ENCODE measurements at places on chromosomes 13 and 19.

DNA sequence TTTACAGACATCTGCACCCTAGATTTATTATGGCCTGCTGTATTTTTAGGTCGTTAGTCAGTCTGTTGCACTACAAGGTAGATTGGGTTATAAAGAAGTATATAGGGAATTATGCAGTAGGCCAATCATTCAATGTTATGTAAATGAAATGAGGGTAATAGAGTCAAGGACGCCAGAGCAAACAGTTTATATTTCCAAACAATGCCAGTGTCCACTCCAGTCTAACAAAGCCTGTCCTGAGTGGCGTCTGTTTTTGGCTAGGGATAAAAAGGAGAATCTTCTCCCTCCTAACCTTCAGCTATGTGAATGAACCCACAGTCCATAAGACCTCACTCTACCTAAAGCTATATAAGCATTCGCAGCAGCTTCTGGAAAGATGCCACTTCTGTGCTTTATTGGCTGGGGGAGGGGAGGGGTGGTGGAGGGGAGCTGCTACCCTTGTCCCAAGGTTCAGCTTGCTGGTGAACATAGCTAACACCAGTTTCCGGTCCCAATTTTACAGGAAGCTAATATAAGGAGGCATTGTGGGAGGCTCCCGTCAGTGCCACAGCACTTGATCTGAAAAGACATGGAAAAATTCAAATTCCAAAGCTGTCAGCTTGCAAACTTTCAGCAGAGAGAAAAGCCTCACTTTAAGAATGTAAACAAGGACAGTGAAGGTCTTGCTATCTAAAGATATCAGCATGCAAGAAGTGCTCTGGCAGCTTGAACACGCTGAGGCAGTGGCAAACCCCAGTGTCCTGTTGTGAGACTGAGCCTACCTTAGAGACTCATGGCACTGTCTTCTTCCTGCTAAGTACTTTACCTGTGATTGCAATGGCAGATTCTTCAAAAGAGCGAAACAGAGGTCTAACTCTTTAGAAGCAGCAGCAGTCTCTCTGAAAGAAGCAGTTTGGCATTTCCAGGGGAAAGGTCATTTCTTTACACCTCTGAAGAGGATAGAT, 369.9 kb downstream of the PCDH9 start:
- no peak for DNase-seq

GRCh38 chr19:37817180-37817981, 38.0 kb upstream of the ZNF573 start:
- peak; percentile 68 for DNase-seq

GRCh38 chr13:24043590-24044350, 116.8 kb upstream of the SPATA13 start:
- no peak for DNase-seq

- no peak for DNase-seq
Measured at GRCh38 chr13:51923983-51924539, 62.3 kb downstream of the CCDC70 start.

- peak; percentile 80 for DNase-seq
Measured at GRCh38 chr13:43307921-43308433, 284.6 kb downstream of the DNAJC15 start.

DNA sequence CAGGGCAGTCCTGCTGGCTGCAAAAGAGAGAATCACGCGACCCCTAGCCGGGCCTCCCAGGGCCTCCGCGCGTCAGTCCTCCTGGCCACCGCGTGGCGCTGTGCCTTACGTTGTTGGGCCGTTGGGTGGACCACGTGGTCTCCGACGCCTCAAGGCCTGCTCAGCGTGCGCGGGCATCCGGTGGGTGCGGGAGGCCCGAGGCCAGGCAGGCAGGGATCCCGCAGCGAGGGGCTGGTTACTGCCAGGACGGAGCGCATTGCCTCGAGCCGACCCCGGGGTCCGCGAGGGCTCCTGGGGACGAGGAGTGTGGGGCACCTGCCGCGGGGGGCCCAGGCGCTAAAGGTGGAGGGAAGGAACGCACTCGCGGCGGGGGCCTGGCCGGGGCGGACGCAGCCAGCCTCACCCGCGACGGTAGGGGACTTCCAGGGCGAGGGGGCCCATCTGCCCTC, at the start of gene TDRD12:
TDRD12 (plus strand) TSS at position 157 of the 449 bp plus-strand sequence. CDS start 306 bp downstream, outside the sequence.
- no peak for DNase-seq

- no peak for DNase-seq
Measured at GRCh38 chr19:34490141-34490766, 8.7 kb downstream of the WTIP start.

DNA sequence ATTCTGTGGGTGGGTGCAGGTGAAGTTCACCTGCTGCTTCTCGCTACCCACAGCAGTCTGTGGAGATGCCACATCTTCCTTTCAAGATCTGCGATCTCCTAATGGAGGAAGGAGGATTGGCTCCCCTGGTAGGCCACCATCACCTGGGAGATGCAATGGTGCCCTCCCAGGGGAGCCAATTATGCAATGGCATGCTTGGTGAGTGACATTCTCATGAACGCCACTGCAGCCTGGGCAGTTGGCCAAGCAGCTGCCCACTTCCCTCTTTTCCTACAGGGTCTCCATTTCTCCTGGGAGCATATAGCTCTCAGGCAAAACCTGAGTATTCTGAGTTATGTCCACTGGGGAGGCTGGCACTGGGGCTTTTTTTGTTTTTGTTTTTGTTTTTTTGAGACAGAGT, 83.5 kb upstream of the KCTD15 start:
- DNase-seq = no peak

DNA sequence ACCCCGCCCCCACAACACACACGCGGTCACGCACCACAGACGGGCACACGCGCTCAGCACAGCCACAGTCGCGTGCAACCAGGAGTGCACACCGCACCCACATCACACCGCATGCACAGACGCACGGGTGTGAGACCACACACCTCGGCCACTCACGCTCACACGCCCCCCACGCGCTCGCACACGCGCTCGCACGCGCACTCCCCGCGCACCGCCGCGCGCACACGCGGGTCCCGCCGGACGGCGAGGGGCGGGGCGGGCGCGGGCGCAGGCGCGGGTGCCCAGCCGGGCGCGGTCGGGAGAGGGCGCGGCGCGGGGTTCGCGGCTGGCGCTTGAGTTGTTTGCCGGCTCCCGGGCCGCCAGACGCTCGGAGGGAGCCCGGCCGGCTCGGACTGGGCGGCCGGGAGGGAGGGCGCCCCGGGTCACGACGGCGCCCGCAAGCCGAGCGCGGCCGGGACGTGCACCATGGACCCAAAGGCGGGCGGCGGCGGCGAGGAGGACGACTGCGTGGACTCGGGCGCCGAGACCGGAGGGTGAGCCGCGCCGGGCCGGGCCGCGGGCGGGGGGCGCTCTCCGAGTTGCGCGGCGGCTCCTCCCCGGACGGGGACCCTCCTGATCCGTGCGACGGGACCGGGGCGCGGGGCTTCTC, at the start of gene FAM124A:
FAM124A (plus strand) TSS at position 362 of the 649 bp plus-strand sequence; CDS start at position 466, 104 bp downstream.
- DNase-seq = peak; percentile 13

- DNase-seq = no peak
Measured at GRCh38 chr13:114237415-114238112, 2.9 kb downstream of the CDC16 start.

DNA sequence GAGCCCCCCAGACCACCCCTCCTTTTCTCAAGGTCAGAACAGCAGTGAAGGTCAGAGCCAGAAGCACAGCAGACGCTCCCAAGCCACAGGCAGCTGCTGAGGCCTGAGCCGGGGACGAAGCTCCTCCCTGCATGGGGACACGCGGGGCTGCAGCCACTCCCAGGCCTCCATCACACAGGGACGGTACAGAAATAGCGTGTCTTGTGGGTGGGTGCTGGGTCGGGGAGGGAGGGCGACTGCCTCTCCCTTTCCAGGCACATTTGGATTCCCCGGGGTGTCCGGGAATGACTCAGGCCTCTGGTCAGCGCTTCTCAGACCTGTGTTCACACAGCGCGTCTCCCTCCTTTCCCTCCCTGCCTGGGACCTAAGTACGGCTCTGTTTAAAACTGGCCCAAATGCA, 33.2 kb downstream of the RASA3 start:
- peak; percentile 66 for DNase-seq

DNA sequence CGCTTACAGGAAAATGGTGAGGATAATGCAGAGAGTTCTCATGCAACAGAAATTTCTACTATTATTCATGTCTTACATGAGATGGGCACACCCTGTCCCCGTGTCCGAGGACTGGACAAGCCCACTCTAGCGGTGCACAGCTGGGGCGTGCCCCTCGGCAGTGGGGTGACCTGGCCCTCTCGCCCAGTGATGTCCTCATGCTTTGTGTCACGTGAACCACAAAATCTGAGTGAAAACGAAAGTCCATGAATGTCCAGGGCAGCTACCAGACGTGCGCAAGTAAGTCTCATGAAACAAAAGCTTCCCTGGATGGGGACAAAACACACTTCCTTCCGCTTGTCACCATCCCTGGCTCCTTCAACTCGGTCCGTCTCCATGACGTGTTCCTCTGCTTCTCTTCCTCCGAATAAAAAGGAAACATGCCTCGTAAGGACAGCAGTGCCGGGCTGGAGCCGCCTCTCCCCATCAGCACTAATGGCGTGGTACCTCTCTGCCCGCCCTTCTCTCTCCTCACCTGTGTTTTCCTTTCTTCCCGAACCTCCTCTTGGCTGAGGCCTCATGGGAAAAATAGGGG, 45.6 kb downstream of the ANKRD10 start:
- DNase-seq = no peak

GRCh38 chr13:102176846-102177245, 225.0 kb downstream of the FGF14 start:
- no peak for DNase-seq

GRCh38 chr19:3520166-3521103, 14.3 kb downstream of the FZR1 start:
- no peak for DNase-seq

DNA sequence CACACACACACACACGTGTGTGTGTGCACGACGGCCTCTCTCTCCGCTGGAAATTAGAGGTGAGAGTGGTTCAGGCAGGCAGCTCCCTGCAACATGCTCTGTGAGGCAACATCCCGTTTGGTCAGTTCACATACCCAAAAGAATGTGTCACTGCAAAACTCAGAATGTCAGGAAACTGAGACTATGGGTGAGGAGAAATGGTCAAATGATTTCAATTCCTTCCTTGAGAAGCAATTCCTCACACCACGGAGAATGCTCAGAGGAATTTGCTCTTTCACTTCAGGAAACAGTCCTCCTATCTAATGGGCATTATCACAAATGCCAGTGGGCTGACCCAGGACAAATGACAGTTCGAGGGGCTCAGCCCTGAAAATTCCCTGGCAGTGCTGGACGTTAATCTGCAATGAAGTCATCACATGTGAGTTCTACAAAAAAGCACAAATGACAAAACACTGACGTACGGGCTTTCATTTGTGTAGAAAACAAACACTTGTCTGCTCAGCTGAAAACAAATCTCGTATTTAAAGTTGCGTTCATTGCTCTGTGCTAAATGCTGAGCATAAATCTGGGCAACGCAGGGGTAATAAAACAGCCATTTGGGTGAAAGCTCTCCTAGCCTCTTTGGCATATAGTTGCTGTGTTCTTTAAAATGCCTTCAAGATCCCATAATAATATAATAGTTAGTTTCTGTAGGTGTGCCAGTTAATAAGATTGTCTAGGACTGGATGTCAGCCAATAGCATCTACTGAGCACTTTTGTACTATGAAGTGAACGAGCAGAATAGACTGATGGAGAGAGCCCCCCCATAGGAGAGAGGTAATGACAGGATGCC, 18.6 kb upstream of the LATS2 start:
- DNase-seq = no peak

GRCh38 chr13:101149735-101150384, 266.4 kb downstream of the NALCN start:
- DNase-seq = peak; percentile 47

GRCh38 chr13:110471833-110472162, 89.7 kb downstream of the RAB20 start:
- DNase-seq = no peak

GRCh38 chr19:16155128-16155527, 11.6 kb downstream of the HSH2D start:
- no peak for DNase-seq
